ENCODE measurements at places on chromosomes 5 and 9. TPM values are rescaled to one million over a fixed set of nuclear protein-coding genes. Genes with fewer than 3 reads are reported as not detected.

Gene NKD2
- total RNA-seq: 11.8 TPM

Gene GAS1
- total RNA-seq: 0.09 TPM

Gene PLAC8L1
- not detected for total RNA-seq

Gene ENTREP1
- 0.71 TPM for total RNA-seq

Gene UNC13B
- total RNA-seq: 8.2 TPM

Gene PCDHB8
- 0.25 TPM for total RNA-seq

Gene MRPS2
- 132 TPM for total RNA-seq

Gene WNT8A
- not detected for total RNA-seq

Gene NIPAL4
- 10.1 TPM for total RNA-seq

Gene LRRC19
- total RNA-seq: not detected

Gene HRH2
- 0.48 TPM for total RNA-seq

Gene CCDC69
- 1.7 TPM for total RNA-seq

Gene PIP5K1B
- not detected for total RNA-seq

Gene ZNG1A
- total RNA-seq: 31.0 TPM

Gene FOXD4L5
- not detected for total RNA-seq

Gene ABO
- total RNA-seq: not detected

Gene RASGEF1C
- 0.12 TPM for total RNA-seq

Gene ROPN1L
- 2.0 TPM for total RNA-seq

Gene SV2C
- total RNA-seq: not detected

Gene KCNV2
- total RNA-seq: not detected

Gene PCDHA6
- total RNA-seq: not detected

Gene NUTM2F
- not detected for total RNA-seq

Gene GHR
- not detected for total RNA-seq

Gene PCDHGB1
- total RNA-seq: 1.9 TPM

Gene PROP1
- not detected for total RNA-seq

Measured in A549 treated with RU486 at 1 μM for 4 hours (cell line).